ENCODE measurements at places on chromosomes 3 and 15. TPM values are rescaled to one million over a fixed set of nuclear protein-coding genes. Genes with fewer than 3 reads are reported as not detected.

RTP3 gene
- not detected for total RNA-seq

ECT2 gene
- total RNA-seq: 7.0 TPM

FOXL2NB gene
- total RNA-seq: not detected

RTP1 gene
- not detected for total RNA-seq

MYZAP gene
- total RNA-seq: 20.3 TPM

DNA sequence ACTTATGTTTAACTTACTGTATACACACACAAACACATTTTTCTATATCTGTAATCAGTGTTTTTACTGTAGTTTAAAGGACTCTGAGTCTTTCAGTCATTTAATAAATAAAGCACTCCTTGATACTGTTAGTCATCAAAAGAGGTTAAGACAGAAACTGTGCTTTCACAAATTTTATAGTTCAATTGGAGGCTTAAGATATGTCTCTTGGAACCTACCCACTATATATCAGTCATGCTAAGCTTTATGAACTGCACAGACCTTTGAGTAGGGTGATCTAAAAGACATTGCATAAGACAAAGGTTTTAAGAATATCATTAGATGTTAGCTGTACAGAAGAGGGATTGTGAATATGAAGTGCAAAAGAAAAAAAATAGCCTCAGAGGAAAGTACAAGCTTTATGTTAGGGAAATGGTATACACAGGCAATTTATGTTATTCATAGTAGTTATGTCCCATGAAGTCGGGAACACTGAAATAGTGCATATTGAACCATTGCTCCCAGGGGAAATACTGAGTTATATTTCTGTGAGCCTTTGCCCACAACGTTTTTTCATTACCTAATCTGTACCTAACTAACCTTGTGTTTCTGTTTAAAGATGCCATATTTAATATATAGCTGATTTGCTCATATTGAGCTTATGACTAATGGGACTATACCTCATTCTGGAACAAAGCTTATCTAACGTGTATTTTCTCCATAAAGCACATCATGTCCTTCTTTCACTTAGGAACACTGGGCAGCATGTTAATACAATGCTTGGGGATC is 19.7 kb downstream of the CHMP2B start:
- DNase-seq: no peak

- no peak for DNase-seq
Observed at GRCh38 chr15:58999694-59000093, 12.2 kb downstream of the RNF111 start.

GRCh38 chr15:74315626-74316025 is 51.8 kb downstream of the CYP11A1 start:
- no peak for DNase-seq

- no peak for DNase-seq
Observed at GRCh38 chr3:100384733-100385525, 16.0 kb downstream of the TOMM70 start.

DNA sequence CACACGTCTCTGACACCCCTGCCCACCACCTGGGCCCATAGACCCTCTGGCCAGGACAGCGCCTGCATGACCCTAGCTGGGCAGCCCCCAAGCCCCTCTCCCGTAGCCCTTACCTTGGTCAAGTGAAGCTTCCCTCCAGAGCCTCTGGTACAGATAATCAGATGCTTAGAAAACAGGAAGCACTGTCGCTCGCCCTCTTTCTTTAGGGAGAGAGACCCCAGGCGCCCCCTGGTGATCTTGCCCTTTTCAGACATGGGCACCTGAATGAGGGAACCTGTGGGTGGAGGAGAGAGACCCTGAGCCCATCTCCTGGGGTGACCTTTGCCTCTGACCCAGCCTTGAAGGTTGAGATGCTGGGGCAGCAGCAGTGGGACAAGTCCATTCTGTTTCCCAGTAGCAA is 65.4 kb downstream of the RASGRF1 start:
- DNase-seq: no peak

- DNase-seq: no peak
Observed at GRCh38 chr3:15557511-15557946, 36.0 kb upstream of the COLQ start.

- no peak for DNase-seq
Observed at GRCh38 chr3:102460579-102460978, 25.8 kb downstream of the ZPLD1 start.

GRCh38 chr15:72345280-72345679 is 25.3 kb upstream of the CELF6 start:
- no peak for DNase-seq

GRCh38 chr3:196192036-196192523 is 19.1 kb downstream of the ZDHHC19 start:
- DNase-seq: no peak

- DNase-seq: no peak
Observed at GRCh38 chr3:9947025-9947995, 4.9 kb downstream of the PRRT3 start.

DNA sequence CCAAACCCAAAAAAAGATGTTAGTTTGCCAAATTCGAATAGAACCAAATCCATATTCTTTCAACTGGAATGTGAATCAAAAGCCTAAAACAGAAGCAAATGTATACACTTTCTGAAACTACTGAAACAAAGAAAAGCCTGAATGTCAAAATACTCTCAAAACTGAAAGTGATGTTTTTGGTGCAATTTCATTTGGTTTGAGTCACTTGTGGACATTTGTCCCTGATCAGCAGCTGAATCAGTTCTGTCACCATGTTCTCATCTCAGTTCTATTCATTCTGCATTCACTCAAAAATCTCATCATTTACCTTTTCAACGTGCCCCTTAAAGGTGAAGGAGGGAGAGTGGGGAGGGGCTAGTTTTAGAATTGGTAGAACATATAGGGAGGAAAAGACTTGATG is 266.8 kb downstream of the ABHD5 start:
- no peak for DNase-seq

- DNase-seq: no peak
Observed at GRCh38 chr3:30775040-30775439, 119.4 kb downstream of the GADL1 start.

DNA sequence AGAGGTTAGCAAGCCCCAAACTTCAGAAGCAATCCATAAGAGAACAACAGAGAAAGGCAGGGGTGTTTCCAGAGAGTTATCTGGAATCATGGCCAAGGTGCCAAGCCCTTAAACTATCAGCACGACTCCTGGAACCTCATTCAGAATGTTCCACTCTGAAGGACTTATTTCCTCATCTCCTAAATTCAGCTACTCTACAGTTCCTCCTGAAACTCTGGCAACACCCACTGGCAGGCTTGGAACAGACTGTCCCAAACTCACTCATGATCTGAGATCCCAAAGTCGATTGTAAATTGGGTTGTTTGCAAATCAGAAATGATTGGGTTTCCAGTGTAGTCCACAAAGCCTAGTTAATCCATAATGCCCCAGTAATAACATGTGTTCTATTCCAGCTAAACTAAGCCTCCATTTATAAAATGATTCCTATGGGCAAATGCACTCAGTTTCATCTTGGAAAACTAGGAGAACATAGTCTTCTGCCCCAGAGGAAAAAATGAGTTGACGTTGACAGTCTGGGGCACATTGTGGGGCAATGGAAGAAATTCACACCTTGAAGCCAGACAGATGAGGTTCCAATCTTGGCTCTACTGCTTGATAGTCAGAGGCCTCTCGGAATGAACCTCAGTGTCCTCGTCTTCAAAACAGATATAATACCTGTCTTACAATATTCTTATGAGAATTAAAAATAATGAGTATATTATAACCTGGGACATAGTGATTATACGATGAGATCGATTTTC is 65.9 kb downstream of the SLCO2A1 start:
- no peak for DNase-seq

GRCh38 chr15:56929933-56930332 is 11.5 kb downstream of the TCF12 start:
- no peak for DNase-seq

DNA sequence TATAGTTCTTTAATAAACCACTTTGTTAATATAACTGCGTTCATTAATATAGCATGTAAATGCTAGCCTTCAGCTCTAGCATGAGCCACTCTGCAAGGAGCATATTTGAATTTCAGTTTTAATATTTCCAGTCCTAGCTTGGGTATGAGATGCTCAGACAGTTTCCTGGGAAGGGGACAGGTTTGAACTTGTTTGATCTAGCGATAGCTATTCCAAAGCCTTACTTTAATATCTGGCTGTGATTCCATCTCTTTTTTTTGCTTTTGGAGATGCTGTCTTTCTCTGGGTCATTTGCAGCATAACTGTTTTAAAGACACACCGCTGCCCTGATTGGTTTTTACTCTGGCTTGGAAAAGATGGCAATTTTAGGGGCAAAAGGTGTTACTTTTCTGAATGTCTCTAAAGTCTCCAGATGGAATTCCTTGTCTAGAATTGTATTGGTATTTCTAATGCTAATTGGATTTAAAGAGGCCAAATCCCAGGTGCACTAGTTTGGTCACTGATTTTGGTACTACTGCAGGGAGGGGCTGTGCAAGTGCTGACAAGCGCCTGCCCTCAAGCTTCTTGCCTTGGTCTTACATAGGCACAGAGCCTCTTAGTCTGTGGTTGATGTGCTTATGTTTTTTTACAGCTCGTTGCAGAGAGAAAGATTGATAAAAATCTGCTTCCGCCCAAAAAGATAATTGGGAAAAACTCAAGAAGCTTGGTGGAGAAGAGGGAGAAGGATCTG is 2.8 kb downstream of the NISCH start:
- no peak for DNase-seq

DNA sequence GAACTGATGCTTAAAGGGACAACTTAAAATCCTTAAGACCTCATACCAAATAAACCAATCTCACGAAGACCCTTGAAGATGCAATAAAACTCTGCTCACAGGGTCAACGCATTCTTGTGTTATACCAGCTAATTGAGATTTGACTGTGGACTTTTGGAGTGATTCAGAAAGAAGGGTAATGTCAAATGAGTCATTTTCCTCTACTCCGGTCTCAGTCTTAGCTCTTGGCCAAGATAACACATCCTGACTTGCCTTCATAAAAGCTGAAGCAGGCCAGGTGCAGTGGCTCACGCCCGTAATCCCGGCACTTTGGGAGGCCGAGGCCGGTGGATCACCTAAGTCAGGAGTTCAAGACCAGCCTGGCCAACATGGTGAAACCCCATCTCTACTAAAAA is 3.8 kb downstream of the PKM start:
- no peak for DNase-seq

DNA sequence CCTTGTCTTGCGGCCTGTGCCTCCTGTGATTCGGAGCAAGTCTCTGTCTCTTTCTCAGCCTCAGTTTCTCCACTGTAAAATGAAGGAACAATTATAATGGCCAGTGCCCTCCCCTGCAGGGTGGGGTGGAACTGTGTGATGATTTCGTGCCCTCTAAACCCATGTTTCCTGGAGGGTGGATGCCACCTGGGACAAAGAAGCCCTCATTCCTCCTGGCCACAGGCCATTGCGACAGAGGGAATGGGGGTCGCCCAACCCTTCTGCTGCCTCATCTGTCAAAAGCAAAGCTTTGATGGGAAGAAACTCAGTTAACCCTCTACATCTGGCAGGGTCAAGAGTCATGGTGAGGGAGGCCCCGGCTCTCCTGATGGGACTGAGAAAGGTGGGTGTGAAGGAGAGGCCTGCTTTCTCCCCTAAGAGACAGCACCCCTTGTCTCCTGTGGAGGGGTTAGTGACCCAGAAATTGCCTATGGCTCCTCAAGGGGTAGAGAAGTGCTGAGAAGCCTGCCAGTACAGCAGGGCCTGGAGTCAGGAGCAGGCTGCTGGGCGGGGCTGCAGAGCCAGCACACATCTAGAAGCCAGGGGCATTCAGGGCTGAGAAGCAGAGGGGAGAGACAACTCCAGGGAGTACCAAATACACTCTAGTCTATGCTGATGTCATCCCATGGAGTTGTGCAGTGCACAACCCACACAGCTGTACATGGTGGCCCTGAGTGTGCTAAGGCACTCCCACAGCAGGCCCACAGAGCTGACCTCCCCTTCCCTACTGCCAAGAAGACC is 61.0 kb downstream of the PLXNA1 start:
- no peak for DNase-seq

Measured in omental fat pad (tissue), 4 donors.